ENCODE measurements at places on chromosomes 7 and 10.

DNA sequence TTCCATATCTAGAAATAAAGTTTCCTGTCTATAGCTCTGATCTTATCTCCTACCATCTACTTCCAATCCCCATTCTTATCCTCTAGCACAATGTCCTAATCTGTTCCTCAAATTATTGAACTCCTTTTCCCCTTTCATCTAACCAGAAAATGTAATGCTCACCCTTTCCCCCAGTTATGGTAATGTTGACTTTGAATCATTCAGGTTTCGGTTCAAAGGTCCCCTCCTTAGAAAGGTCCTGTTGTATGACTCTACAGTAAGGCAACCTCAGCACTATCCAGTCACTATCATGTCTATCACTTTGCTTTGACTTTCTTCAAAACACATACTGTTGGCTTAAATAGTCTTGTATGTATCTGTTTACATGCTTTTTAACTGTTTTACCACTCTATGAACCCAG is 264.2 kb upstream of the PCDH15 start:
- no peak for DNase-seq

DNA sequence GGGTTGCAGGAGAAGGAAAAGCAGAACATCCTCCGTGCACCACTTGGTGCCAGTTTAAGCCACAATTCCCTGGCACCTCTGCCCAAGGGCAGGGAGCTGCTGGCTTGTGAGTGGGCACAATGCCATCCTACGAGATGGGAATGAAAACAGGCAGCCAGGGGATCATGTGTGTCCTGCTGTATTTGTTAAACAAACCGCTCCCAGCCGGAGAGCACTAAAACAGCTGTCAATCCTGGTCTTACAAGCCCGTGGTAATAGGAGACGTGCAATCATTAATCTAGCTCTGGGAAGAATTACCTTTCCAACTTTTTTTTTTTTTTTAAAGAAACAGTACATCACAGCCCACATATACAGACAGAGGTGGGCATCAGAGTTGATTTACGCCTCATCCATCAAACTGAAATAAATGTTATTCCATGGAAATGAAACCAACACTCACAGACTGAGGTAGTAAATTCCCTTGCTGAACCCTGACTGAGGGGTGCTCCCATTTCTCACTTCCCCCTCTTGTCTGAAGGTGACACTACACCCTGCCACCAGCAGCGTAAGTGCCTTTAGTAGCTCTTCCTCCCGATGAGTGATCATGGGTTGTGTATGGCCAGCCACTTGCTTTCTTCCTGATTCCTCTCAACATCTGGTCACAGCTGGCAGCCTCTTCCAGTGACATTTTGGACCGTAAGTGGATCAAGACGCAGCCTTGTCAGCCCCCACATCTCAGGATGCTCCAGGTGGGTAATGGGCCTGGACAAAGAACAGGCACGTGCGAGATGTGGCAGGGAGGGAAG is 143.8 kb downstream of the TEX36 start:
- no peak for DNase-seq

GRCh38 chr7:50185951-50186682 is 93.1 kb upstream of the ZPBP start:
- DNase-seq, result no peak

DNA sequence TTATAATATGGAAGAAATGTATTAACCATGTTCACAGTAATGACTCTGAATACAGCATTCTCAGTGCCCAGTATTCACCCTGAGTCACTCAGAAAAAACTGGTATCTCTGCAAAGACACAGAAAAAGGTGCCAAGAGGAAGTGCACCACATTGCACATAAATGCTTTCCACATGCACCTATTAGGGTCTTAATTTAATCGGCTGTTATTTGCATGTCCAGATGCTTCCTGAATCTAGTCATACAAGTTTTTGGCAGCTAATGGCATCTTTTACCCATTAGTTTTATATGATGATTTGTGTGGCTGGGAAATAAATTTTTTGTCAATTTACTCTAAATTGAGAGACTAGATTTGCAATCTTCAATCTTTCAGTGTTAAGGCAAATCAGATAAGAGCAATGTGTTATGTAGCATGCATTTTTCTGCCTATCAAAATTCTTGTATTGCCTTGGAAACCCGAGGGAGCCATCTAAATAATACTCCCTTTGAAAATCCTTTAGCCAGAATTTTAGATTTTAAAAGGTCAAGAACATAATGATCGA is 58.2 kb downstream of the ZNF680 start:
- DNase-seq, result no peak

DNA sequence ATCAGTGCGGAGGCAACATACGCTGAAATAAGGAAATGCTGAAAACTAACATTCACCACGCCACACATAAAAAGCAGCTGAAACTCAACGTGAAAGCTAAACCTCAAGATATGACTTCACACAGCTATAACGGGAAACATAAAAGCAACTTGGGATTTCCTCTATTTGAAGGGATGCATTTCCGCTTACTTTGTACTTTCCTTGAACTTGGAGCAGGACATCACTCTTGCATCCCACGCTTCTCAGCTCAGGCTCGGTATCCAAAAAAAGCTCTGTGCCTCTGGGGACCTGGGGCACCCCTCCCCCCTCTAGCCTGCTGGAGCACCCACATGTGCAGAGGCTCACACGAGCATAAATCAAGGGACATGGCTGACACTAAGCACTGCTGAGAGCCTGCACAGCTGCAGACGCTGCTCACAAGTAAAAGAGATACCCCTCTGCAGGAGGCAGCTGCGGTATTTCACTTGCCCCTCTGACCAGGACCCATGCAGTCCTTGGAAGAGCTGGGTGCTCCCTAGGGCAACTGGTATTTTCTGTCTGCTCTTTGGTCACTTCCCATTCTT is 34.2 kb downstream of the PARD3 start:
- DNase-seq, result no peak

- DNase-seq, result no peak
Measured at GRCh38 chr10:118203461-118203860, 138.7 kb downstream of the FAM204A start.

GRCh38 chr10:73998929-73999691 is 1.2 kb downstream of the VCL start:
- DNase-seq, result peak; percentile 47

GRCh38 chr10:131475803-131476202 is 164.3 kb upstream of the TCERG1L start:
- no peak for DNase-seq

GRCh38 chr7:36599645-36600313 is 124.5 kb downstream of the AOAH start:
- no peak for DNase-seq

- DNase-seq, result no peak
Measured at GRCh38 chr7:75924889-75925288, 9.9 kb downstream of the POR start.

DNA sequence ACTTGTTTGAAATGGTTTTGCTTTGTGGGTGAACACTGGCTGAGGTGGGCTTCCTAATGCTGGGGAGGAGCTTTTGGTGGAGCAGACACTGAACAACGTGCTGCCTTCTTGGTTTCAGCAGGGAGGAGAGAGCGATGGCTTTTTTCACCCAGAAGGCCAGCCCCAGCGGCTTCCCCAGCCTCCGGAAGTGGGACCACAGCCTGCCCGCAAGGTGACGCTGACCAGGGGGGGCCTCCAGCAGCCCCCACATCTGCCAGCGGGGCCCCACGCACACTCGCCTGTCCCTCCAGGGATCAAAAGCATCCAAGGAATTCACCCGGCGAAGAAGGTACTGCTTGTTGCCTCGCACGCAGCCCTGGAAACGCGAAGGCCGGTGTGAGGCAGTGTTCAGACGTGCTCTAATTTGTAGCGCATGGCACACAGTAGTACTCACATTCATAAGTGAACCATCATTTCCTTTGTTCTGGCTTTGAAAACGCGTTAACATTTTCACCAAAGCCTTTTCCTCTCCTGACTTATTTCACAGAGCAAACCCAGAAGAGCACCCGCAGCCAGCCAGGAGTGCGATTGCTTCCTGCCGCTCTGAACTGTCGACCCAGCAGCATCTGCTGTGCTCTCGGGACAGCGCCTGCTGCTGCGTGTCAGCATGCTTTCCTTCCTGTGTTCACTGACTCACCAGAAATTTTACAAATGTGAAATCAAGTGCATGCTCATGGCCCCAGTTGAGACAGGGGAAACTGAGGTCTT is 48.4 kb downstream of the SHH start:
- DNase-seq, result no peak

DNA sequence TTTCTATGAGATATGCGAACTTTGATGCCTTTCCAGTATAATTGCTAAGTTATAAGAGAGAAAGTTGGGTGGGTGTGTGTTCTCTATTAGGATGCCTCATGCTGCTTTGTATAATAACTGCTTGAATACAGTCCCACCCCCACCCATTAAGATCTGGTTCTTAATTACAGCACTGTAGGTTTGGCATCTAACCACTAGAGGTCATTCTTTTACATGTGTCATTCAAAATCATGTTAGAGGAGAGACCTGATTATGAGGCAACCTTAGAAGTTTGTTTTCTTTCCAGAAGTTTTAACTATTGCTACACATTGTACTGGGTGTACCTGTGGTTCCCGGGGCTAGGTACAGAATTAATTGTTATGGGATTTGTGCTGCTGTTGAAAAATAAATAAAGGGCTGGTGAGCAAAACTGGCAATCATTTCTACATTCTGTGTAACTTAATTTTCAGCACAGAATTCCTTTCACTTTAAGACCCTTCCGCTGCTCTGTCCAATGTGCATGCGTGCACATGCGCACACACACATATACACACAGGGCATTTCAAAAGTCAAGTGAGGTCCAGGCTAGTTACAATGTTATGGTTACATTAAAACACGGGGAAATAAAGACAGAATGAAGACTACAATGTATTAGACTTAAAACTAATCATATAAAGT is 1156.3 kb downstream of the SORCS3 start:
- DNase-seq, result no peak

DNA sequence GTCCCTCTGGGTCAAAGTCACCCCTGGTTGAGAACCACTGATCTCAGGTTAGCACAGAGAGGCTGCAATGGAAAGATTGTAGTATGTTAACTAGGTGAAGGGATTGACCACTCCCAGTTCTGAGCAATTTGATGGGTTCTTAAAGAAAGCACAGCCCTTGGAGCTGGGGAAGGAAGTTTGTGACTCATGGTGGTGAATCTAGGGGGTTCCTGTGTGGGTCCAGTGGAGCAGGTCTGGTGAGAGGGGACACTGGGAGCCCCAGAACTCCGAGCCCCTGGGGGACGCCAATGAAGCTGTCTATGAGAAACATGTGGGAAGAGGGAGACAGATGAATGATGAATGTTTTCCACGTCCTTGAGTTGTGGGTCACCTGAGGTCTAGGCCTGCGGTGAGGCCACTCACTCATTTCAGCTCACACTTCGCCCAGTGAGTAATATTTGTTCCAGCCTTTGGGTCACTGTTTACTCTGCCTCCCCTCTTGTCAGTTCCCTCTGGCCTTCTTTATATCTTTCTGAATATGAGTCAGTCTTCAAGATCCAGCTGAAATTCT is 341.9 kb downstream of the LRMDA start:
- DNase-seq, result no peak

DNA sequence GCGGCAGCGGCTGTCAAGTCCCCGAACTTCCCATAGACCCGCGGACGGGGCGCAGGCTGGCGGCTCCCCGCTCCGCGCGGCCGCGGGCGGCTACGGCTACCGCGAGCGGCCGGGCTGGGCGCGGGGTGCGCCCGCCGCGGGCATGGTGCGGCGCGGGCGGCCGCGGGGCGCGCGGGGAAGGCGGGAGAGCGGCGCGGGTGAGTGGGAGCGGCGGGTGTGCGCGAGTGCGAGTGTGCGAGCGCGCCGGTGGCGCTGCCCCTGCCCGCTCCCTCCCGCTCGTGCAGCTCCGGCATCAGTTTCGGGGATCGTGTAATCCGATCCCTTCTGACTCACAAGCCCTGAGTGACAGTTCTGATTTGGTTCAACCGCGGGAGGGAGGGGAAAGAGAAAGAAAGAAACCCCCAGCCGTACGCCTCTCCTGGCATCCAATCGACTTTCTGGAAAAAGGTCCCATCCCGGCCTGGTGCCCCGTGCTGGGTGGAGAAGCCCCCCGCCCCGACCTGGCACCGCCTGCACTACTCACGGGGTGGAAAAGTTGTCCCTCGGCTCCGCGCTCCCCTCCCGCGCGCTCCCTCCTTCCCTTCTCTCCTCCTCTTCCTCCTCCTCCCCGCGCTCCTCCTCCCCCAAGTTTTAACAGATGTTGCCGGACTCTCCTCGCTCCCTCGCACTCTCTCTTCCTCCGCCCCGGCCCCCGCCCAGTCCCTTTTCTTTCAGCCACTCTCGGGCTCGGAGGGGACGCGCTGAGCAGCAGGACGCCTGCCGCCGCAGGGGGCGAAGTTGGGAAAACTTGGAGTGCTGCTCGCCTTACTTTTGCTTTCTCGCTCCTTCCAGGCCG is at the start of gene GLI3:
Gene GLI3, minus strand, starts transcription at position 234 of the 835 bp plus-strand sequence. CDS start 13,956 bp downstream, outside the sequence.
- peak; percentile 55 for DNase-seq

DNA sequence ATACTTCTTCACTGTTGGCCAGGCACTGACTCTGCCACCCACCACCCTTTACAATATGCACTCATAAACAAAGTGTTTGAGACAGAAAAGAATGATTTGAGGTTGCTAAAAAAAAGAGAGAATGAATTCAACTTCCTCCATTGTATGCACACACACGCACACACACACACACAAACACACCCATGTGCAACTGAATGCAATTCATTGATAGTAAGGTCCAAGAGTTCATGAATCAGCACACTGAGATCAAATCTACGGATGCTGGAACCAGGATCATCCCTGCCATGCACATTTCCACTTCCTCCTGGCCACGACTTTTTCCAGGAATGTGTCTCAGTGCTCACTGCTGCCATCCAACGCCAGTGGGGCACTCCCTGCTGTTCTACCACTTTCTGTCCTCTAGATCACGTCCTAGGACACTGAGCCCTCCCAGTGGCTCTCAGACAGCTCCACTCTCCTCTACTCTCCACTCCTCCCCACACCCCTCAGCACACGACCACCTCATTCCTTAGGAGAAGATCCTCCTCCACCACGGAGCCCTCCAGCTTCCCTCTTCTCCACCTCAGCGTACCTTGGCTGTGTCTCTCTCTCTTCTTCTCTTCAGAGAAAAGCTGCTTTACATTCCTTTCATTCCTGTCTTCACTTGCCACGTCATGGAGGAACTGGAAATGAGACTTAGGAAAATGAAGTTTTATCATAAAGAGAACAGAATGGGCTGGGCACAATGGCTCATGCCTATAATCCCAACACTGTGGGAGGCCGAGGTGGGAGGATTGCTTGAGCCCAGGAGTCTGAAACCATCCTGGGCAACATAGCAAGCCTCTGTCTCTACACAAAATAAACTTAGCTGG is 12.0 kb upstream of the TMEM213 start:
- DNase-seq, result no peak

DNA sequence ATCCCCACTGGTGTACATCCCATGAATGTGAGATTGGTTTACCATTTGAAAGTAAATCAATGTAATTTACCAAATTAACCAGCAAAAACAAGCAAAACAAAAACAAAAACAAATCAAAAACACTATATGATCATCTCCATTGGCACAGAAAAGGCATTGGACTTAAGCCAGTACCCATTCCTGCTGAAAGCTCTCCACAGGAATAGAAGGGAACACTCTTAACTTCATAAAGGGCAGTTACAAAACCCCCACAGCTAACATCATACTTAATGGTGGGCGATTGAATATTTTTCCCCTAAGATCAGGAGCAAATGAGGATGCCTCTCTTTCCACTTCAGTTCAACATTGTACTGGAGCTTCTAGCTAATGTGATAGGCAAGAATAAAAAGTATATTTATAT is 34.1 kb downstream of the PRKG1 start:
- DNase-seq, result no peak

All from BJ (cell line).